BE2C (cell line): ENCODE measurements at places on chromosomes 6 and 20.

DNA sequence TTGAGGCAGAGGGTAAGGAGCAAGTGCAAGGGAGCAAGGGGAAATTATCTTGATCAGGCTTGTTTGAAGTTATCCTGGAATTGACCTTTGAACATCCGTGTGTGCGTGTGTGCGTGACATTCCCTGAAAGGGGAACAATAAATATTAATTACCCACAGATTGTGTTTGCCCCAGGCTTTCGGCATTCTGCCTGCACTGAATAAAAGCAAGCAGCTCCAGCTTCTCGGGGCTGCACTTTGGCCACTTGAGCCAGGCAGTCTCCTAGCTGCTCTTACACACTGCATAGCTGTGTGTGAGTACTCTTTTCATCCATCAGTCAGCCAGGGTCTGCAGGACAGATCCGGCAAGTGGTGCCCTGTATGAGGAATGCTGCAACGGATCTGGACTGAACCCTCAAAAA lies 107.7 kb upstream of the BTN3A2 start:
- DNase-seq = no peak

GRCh38 chr6:100482698-100483097 lies 18.0 kb upstream of the SIM1 start:
- no peak for DNase-seq

DNA sequence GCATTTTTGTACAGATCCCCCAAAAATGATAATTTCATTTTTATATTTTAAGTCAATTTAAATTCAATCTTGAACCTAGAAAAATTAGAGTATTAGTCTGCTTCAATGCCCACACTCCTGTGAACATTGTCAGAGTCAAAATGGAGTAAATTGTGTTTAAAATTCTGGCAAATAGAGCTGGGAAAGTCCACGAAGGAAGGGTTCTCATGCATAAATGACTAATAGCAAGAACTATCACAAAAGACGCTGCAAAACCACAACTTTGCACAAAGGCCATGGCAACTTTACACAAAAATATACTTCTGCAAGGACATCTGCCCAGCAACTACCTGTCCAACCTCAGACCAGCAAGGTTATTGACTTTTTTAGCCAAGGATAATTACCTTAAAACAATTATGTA lies 203.2 kb upstream of the SMLR1 start:
- DNase-seq = no peak

DNA sequence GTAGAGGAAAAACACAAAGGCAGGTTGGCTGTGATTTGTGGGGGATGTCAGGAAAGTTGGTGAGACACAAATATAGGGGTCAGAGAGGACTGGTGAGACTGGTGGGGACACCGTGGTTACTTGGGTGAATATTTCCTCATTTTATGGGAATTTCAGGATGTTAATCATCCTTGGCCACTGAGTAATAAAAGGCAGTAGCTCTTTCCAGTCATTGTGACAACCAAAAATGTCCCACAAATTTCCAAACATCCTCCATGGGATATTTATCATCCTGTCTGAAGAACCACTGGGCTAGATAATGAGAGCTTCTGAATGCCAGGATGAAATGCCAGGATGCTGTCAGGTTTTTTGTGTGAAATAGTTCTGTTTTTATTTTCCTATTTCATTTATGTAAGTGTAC lies 374.1 kb downstream of the CD109 start:
- DNase-seq = no peak

DNA sequence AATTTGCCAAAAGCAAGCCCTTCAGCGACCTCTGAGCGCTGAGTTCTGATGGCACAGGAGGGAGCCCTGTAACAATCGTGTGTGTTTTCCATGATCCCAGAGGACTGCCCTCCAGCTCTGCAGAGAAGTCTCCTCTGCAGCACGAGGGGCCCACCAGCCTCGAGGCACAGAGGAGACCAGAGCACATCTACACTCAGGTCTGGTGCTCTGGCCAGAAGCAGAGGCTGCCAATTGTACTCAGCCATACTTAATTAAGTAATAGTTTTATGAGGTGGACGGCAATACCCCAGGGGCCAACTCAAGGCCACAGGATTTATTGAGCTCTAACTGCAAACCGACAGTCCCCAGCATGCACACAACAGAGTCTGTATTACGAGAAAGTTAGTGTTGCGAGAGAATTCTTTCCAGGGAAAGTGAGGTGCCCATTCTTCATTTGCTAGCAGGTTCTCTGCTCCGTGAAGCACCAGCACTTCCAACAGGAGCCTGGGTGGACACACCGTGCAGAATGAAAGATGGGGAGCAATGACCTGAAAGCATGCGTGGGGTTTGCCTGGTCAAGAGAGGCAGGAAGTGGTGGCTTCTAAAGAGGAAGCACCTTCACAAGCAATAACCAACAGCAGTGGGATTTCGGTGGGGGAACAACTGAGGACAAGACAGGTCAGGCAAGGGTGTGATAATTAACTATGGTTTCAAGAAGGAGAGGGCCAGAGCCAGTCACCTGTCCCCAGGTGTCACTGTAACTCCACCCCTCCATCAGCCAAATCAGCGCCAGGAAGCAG lies 92.8 kb upstream of the FOXC1 start:
- DNase-seq = peak; percentile 59

- no peak for DNase-seq
Measured at GRCh38 chr6:41040101-41040939, 1.3 kb upstream of the UNC5CL start.

- no peak for DNase-seq
Measured at GRCh38 chr6:135784507-135784906, 67.0 kb upstream of the PDE7B start.

- no peak for DNase-seq
Measured at GRCh38 chr20:37337208-37337991, 8.5 kb upstream of the SRC start.

- no peak for DNase-seq
Measured at GRCh38 chr6:1507251-1507650, 102.5 kb upstream of the FOXC1 start.
